ENCODE measurements at places on chromosomes 16 and 17. TPM values are rescaled to one million over a fixed set of nuclear protein-coding genes. Genes with fewer than 3 reads are reported as not detected.

The C1QL1 gene
- not detected for polyA plus RNA-seq

The OR4D1 gene
- 1.7 TPM for polyA plus RNA-seq

The TNK1 gene
- 3.1 TPM for polyA plus RNA-seq

The EPX gene
- not detected for polyA plus RNA-seq

The IL34 gene
- polyA plus RNA-seq, result not detected

The KCNG4 gene
- polyA plus RNA-seq, result not detected

The CCL14 gene
- not detected for polyA plus RNA-seq

The FNDC8 gene
- polyA plus RNA-seq, result not detected

The RAPGEFL1 gene
- 0.32 TPM for polyA plus RNA-seq

The C17orf50 gene
- not detected for polyA plus RNA-seq

- no peaks in the 10 kb centered on the region for H3K36me3 ChIP-seq
- H3K4me1 ChIP-seq, result peaks cover 9% of the 10 kb centered on the region
- no peak overlapping the region for H3K4me3 ChIP-seq
- H3K27ac ChIP-seq, result no peak overlapping the region
- peak; percentile 54 for DNase-seq
Measured at GRCh38 chr17:42407289-42407836, 15.7 kb downstream of the CAVIN1 start.

DNA sequence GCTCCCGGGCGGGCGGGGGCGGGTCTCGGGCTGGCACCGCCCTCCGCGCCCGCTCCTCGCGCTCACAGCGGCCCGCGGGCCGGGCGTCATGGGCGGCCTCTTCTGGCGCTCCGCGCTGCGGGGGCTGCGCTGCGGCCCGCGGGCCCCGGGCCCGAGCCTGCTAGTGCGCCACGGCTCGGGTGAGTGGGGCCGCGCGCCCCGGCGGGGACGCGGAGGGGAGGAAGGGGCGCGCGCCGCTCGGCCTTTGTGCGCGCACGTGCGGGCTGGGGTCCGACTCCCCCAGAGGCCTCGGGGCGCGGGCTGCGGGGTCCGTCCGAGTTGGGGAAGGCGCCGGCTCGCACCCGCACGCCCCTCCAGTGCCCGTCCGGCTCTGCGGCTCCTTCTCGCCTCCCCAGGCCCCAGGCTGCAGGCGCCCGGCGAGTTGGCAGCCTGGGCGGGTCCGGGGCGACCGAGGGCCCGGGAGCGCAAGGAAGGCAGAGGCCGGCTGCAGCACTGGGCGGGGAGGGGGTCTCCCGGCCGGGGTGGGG lies at the start of gene NME4:
Gene NME4, plus strand, starts transcription at position 65 of the 527 bp plus-strand sequence. Its CDS starts 24 bp downstream, at position 89.
- H3K27ac ChIP-seq, result peak within 1 kb of the TSS; percentile 70
- peak within 1 kb of the TSS; percentile 39 for H3K4me3 ChIP-seq
- no peak for DNase-seq
- H3K36me3 ChIP-seq, result no peaks in the 10 kb centered on the region

- no peak for DNase-seq
- H3K4me1 ChIP-seq, result no peaks in the 10 kb centered on the region
- H3K27ac ChIP-seq, result no peak overlapping the region
- H3K4me3 ChIP-seq, result no peak overlapping the region
Measured at GRCh38 chr17:47778184-47778635, 43.4 kb downstream of the OSBPL7 start.

DNA sequence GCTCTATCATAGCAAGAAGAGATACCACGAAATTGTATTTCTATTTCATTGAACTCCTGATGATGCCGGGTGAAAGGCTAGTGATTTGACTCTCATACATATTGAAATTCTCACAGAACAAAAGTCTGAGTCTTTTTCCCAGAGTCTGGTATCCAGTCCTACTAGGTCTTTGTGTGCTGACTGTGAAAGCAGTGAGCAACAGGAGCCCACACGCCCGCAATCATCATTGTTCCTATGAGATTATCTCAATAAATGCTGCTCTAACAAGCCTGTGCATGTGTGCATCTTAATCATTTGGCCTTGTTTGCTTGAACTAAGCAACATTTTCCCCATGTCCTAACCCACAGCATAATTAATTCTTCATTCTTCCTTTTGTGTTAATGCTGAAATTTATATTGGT lies 1466.0 kb downstream of the CDH11 start:
- no peaks in the 10 kb centered on the region for H3K36me3 ChIP-seq
- no peak for DNase-seq
- H3K4me3 ChIP-seq, result no peak overlapping the region
- no peaks in the 10 kb centered on the region for H3K27me3 ChIP-seq
- no peak overlapping the region for H3K27ac ChIP-seq

DNA sequence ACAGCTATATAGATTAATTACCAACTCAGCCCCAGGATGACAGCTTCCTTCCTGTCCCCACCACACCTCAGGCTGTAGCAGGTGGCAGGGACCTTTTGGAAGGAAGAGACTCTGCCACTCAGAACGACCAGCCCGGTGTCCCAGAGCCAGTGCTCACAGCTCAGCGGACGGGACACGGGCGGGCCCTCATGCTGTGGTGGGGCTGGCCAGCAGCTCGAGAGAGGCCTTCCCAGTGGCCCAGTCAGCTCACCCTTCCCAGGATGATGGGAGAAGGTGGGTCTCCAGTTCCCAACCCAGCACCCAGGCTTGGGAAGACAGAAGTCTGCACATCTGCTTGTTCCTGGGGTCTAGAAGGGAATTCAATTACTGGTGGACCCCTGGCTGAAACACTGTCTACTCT lies 10.5 kb downstream of the NUDT16L1 start:
- H3K36me3 ChIP-seq, result peaks cover 15% of the 10 kb centered on the region
- no peak for DNase-seq
- H3K4me1 ChIP-seq, result peaks cover 4% of the 10 kb centered on the region
- H3K27ac ChIP-seq, result no peak overlapping the region

GRCh38 chr16:24509536-24509935 lies 29.8 kb upstream of the RBBP6 start:
- no peaks in the 10 kb centered on the region for H3K36me3 ChIP-seq
- DNase-seq, result no peak
- no peak overlapping the region for H3K4me3 ChIP-seq
- H3K27me3 ChIP-seq, result no peaks in the 10 kb centered on the region
- H3K4me1 ChIP-seq, result no peaks in the 10 kb centered on the region

DNA sequence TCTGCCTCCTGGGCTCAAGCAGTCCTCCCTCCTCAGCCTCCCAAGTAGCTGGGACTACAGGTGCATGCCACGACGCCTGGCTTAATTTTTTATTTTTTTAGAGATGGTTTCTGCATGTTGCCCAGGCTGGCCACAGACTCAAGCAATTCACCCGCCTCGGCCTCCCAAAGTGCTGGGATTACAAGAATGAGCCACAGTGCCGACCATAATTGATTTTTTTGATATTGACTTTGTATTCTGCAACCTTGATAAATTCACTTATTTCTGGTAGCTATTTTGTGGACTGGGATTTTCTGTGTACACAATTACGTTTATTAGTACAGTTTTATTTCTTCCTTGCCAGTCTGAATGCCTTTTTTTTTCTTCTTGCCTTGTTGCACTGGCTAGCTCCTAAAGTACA lies 30.0 kb downstream of the TAOK1 start:
- H3K27ac ChIP-seq, result no peak overlapping the region
- H3K27me3 ChIP-seq, result no peaks in the 10 kb centered on the region
- no peaks in the 10 kb centered on the region for H3K36me3 ChIP-seq
- DNase-seq, result no peak

DNA sequence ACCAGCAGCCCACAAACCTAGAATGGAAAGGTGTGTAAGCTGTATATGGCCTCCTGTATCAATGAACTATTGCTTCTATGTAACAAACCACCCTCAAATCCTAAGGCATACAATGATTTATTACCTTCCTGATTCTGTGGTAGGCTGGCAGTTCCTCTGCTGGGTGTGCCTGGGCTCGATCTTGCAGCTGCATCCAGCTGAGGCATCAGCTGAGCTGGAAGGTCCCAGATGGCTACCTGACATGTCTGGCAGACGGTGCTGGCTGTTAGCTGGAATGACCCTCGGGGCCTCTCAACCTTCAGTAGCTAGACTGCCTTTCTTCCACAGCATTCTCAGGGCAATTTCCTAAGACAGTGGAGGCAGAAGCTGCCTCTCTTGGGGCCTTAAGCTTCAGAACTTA lies 152.7 kb downstream of the RAB11FIP4 start:
- H3K27me3 ChIP-seq, result no peaks in the 10 kb centered on the region
- no peak overlapping the region for H3K27ac ChIP-seq
- no peak overlapping the region for H3K4me3 ChIP-seq
- H3K4me1 ChIP-seq, result no peaks in the 10 kb centered on the region
- DNase-seq, result no peak
- no peaks in the 10 kb centered on the region for H3K36me3 ChIP-seq

DNA sequence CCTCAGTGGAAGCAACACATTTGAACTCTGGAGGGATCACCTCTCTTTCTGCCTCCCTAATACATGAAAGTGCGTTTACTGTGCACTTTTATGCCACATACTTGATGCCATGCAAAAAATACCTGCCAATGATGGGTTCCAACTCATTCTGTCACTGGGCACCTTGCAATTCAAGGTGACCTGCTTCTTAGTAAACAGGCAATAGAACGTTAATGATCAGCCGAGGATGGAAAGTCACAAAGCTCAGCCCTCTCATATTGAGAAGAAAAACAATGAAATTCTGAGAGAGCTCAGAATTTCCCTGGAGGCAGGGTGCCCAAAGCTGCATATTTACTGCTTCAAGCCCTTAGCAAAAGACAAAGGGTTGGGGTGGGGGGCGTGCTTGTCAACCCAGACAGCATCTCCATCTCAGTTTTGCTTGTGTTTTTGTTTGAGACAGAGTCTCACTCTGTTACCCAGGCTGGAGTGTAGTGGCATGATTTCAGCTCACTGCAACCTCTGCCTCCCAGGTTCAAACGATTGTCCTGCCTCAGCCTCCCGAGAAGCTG lies 23.2 kb downstream of the LITAF start:
- no peaks in the 10 kb centered on the region for H3K27me3 ChIP-seq
- peaks cover 74% of the 10 kb centered on the region for H3K4me1 ChIP-seq
- H3K4me3 ChIP-seq, result no peak overlapping the region
- no peak for DNase-seq

DNA sequence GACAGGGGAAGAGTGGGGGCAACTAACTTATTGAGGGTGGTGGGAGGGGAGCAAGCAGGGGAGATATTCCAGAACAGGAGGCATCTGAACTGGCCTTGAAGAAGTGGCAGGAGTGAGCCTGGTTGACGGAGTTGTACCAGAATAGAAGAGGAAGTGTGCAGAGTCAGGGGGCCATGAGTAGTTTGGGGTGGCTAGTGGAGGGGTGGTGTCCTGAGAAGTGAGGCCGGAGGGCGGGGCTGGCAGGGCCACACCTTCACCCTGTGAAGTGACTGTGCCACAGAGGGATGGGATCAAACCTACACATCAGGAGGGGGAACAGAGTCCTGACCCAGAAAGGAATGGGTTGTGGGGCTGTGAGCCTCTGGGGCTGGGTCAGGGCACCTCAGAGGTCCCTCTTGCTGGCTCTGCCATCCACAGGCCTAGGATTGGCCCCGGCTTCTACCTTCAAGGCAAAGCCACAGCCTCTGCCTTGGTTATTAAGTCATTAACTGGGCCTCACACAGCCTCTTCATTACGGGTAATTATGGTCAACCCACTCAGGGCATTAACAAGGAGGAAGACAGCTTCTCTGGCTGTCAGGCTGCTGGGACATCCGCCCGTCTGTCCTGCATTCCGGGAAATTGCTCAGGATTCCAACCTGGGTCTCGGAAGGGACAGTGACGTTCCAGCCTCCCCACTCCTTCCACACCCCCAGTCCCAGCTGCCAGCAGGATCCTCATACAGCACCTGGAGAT lies 12.7 kb downstream of the SPNS2 start:
- no peak overlapping the region for H3K4me3 ChIP-seq
- no peaks in the 10 kb centered on the region for H3K27me3 ChIP-seq
- no peak overlapping the region for H3K27ac ChIP-seq
- H3K4me1 ChIP-seq, result peaks cover 11% of the 10 kb centered on the region
- no peaks in the 10 kb centered on the region for H3K36me3 ChIP-seq

DNA sequence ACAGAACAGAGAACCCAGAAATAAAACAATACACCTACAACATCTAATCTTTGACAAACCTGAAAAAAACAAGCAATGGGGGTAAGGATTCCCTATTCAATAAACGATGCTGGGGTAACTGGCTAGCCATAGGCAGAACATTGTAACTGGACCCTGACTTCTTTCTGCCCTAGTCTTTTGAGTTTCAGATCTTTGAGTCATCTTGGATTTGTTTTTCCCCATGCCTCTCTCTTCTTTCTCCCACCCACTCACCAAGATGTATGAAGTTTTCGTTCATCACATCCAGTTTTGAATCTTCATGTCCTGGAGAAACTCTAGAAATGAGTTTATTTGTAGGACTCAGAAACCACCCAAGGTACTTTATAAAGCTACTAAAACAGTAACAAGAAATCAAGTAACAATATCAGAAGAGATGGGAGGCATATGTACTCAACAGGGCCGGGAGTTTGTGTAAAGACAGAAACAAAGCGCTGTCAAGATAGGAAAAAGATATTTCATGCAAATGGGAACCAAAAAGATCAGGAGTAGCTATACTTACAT lies 39.0 kb downstream of the HSD17B2 start:
- no peak overlapping the region for H3K4me3 ChIP-seq
- H3K27me3 ChIP-seq, result peaks cover 3% of the 10 kb centered on the region
- no peaks in the 10 kb centered on the region for H3K4me1 ChIP-seq
- no peak overlapping the region for H3K27ac ChIP-seq

DNA sequence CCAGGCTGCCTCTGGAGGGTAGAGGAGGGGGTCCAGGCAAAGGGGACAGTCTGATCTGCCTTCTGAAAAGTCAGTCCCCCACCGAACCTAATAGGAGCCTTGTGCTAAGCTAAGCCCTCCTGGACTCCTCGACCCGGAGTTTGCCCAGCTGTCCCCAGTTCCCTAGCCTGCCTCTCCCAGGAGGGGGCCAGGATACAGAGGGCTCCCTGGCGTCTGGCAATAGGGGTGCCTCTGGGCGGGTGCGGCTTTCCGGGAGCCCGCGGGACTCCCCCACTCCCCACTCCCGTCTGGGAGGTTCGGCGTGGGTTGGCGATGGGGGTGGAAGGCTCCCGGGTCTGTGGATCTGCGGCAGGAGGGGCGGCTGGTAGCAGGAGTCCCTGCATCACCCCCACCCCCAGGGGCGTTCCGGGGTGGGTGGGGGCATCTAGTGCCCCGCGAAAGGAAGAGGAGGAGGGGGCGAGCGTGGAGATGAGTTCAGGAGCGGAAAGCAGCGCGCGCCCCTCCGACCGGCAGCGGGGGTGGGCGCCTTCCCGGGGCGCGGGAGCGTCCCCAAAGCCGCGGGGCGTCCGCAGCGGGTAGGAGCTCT lies 1.2 kb downstream of the GSG1L start:
- DNase-seq, result no peak
- H3K27ac ChIP-seq, result no peak overlapping the region
- no peaks in the 10 kb centered on the region for H3K36me3 ChIP-seq
- H3K27me3 ChIP-seq, result peaks cover 14% of the 10 kb centered on the region
- H3K4me3 ChIP-seq, result no peak overlapping the region

GRCh38 chr17:46773676-46774075 lies 44.8 kb downstream of the WNT3 start:
- DNase-seq, result no peak
- H3K4me1 ChIP-seq, result peaks cover 15% of the 10 kb centered on the region
- no peak overlapping the region for H3K27ac ChIP-seq
- no peak overlapping the region for H3K4me3 ChIP-seq
- no peaks in the 10 kb centered on the region for H3K36me3 ChIP-seq
- H3K27me3 ChIP-seq, result peaks cover 30% of the 10 kb centered on the region

All from CD8-positive, alpha-beta memory T cell (primary cell).